ENCODE measurements at places on chromosomes 4 and X.

DNA sequence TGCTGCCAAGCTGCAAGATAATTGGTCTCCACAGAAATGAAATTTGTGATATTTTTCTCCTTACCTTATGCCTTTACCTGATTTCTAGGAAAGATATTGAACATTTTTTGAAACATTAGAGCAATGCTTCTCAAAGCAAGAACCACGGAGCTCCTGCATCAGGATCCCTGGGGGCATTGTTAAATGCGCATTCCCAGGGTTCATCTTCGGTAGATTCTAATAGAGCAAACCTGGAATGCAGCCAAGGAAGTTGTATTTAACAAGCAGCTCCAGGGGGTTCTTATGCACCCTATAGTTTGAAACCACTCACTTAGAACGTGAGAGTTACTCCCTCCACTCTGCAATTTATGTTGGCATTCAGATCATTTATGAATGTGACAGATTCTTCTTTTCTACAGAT lies 126.2 kb downstream of the SLC39A8 start:
- no peak for DNase-seq

DNA sequence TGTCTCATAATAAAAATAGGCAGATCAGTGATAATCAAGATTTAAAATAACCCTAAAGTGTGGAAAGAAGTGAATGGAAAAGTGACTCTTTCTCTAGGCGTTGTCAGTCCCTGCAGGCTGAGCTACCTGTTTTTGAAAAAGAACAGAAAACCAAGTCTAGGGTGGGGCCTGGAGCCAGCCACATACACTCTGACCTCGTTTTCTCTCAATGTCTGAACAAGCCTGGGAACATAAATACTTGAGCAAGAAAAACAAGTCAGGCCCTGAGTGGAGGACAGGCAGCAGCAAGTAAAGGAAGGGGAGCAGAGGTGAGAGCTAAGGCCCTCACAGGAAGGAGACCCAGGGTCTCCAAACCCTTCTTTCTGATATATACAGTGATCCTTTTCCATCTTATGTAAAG lies 91.7 kb upstream of the HPF1 start:
- no peak for DNase-seq

DNA sequence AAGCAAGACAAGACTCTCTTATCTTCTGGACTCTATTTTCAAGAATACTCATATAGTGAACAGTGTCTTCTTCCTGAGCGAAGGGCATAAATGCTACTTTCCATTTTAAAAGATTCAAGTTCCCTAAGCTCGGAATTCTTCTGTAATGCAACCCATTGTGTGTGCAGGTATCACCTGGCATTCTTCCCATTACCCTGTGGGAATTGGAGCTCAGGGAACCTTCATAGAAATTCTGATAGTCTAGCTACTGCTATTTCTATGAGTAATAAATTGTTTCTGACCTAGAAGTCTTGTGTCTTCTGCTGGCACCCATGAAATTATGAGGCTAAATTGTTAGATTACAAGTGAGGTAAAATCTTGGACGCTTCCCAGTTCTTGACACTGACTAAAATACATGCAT lies 324.1 kb upstream of the DIPK2B start:
- no peak for DNase-seq

- no peak for DNase-seq
These were observed 52.0 kb upstream of the GLRB start for GRCh38 chr4:157023941-157024340.

DNA sequence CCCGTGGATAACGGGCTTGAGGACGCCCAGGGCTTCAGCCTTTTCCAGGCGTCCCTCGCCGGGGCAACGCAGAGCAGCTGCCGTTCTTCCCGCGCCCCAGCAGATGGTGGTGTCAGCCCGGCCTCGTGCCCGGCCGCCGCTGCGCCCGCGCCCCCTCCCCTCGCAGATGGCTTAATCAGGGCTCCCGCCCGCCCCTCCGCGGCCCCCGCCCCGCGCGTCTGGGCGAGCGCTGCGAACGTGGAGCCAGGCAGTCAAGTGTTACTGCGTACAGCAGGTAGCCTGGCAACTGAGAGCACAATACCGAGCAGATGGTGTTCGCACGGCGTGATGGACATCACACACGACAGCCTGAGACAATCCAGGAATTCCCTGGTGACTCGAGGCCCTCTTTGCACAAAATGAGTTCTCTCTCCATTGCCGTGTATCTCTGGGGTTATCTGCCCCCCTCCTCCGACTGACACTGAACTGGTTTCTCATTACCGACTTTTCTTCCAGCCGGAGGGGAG lies 69.3 kb downstream of the MGST2 start:
- no peak for DNase-seq

DNA sequence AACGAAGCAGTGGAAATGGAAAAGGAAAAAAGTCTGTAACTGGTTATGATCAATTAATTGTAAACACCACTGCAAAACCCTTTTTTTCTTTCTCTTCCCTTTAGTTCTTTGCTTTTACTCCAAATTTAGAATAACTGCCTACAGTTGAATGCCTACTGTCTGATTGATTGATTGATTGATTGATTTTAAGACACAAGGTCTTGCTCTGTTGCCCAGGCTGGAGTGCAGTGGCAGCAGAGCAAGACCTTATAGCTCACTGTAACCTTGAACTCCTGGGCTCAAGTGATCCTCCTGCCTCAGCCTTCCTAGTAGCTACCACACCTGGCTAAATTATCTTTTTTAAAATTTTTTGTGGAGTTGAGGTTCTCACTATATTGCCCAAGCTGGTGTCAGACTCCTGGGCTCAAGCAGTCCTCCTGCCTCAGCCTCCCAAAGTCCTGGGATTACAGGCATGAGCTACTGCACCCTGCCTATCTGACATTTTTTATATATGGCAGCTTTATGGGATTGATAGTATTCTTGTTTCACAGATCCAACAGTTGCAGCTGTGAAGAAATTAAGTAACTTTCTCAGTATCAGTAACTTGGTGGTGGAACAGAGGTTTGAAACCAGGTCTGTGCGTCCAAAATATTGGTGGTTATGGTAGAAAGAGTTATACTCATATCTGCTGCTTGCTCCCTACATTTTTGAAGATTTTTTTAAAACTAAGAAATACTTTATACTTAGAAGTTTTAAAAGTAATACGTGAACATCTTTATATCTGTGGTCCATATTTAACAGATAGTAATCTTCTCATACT lies 12.4 kb downstream of the UBE2K start:
- no peak for DNase-seq

GRCh38 chr4:98890702-98891455 lies 38.1 kb downstream of the EIF4E start:
- no peak for DNase-seq

DNA sequence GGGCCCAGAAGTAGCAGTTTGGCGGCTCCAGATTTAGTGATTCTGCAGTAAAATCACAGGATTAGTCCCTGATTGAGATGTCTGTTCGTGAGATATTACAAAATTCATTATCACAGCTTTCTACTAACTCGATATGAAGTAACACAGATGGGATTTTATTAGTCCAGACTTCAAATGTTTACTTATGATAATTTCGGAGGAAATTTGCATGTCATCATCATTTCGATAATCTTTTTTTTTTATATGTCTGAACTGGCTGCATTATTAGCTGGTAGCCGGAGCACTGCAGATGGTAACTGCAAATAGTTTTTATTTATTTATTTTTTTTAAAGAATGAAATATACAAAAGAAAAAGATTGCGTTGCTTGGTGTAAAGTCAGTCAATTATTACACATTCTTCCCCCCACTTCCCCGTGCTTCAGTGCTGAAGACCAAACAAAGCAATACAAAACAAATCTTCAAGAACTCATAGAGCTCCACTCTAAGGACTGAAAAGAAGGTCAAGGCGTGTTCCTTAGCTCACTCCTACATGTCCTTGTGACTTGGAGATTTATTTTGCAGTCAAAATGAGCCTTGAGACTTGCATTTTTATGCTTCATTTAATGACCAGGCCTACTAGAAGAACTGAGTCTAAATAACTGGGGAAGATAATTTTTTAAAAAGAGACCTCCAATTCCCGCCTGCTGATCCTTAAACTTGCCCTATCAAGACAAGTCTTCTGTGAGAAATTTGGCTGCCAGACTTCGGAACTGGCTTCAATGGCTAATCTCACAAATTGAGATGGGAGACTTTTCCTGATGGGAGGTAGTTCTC lies 11.7 kb upstream of the PITX2 start:
- DNase-seq: no peak

GRCh38 chrX:132692526-132692925 lies 203.7 kb upstream of the MBNL3 start:
- DNase-seq: no peak

GRCh38 chr4:13762130-13762529 lies 134.6 kb upstream of the BOD1L1 start:
- DNase-seq: no peak

DNA sequence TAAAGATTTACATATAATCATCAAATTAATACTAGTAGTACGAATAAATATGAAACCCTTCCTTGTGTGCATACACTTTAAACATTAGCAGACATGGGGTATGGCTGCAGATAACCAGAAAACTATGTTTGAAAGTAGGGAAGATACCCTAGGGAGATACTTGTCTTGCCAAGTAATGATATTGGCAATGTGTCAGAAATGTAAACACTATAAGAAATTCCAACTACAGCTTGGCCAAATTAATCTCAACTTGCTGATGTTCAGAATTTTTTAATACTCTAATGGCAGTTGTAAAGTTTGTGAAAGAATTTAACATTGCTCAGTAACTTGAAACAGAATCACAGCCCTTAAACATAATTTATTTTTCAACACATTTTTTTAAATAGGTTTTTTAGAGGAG lies 27.4 kb upstream of the HPGD start:
- no peak for DNase-seq

DNA sequence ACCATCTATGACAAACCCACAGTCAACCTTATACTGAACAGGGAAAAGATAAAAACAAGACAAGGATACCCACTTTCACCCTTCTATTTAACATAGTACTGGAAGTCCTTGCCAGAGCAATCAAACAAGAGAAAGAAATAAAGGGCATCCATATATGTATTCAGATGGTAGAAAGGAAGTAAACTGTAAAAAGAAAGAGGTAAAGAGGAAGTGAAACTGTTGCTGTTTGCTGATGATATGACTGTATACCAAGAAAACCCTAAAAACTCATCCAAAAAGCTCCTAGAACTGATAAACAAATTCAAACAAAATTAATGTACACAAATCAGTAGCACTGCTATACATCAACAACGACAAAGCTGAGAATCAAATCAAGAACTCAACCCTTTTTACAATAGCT lies 538.7 kb upstream of the PABPC4L start:
- no peak for DNase-seq

GRCh38 chr4:45358573-45359506 lies 632.5 kb upstream of the GNPDA2 start:
- no peak for DNase-seq

DNA sequence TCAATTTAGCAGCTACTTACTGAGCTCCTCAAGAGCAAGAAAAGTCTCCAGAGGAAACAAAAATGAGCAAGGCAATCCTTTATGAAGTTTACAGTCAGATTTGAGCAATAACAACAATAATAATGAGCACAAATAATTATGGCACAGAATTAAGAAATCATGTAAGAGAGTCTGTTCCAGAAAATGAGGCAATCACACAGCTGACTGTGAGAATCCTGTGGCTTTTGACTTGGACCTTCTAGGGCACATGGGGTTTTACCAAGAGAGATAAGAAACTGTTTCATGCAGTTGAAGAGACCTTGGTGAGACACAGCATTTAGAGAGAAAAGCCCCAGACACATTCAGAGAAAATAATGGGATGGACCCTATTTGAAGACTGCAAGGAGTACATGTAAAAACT lies 362.6 kb upstream of the MAGEB2 start:
- no peak for DNase-seq

GRCh38 chrX:9665113-9665512 lies 100.5 kb downstream of the GPR143 start:
- no peak for DNase-seq

DNA sequence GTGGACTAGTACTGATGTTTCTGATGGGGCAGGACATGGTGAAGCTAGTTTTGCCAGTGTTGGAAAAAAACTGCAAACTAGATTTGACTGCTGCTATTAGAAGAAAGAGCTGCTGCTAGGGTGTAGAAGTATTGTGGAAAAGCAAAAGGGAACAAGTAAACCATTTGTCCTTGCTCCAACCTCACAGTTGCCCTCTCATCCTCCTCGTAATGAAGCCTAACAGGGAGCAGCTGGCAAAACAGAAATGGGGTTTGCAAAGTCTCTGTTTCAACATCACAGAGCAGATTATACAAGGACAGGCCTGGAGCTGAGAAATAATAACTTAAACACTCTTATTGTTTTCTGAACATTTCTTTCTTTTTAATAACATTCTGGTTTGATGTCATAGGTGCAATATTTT lies 346.2 kb downstream of the MAGEB5 start:
- DNase-seq: no peak

DNA sequence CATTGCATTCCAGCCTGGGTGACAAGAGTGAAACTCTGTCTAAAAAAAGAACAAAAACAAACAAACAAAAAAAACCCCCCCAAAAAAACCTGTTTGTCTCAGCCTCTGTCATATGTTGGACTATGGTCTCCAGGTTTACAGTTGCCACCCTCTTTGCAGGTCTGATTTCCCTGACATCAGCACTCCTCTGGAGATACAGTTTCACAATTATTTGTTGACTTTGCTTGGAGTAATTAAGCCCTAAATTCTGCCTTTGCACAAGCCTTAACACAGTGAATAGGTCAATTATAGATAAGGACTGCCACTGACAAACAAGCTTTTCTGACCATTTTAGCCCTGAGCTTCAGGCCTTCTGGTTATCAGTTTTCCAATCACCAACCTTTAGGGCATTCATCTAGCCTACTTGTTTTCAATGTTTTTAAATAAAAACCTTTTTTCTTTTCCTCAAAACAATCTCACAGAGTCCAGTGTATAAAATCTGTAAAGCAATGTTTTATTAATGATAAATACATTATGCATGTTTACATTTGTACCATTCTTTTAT lies 20.4 kb upstream of the MAPK10 start:
- no peak for DNase-seq

- no peak for DNase-seq
These were observed 99.3 kb downstream of the TEX11 start for GRCh38 chrX:70808942-70809940.

- no peak for DNase-seq
These were observed 8.5 kb upstream of the HTN1 start for GRCh38 chr4:70041652-70042286.

GRCh38 chr4:138330531-138330930 lies 88.4 kb upstream of the SLC7A11 start:
- no peak for DNase-seq

GRCh38 chr4:158588285-158588684 lies 66.6 kb downstream of the RXFP1 start:
- DNase-seq: no peak

DNA sequence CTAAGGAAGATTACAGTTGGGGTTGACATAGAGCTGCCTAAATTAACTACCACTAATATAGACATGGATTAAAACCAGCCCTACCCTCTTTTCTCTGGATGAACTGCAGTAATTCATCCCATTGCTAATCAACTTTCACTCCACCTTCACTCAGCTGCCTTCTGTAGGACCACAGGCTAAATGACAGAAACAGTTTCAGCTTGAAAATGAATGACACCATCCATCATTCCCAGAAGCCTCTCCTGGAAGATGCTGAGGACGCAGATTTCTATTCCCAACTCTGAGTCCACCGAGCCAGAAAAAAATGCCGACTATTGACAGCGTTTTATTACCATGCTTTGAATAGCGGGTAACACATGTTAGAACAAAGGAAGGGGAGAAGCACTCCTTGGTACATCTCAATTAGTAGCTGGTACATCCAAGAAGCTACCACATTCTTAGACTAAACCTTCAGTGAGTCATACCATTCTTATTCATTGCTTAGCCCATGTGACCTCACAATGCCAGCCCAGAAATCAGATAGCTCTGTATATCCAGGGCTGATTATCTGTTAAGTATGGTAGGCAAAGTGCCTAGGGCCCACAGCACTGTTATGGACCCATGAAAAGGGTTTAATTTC lies 25.3 kb downstream of the DCX start:
- no peak for DNase-seq

GRCh38 chr4:119707336-119707735 lies 78.7 kb upstream of the PDE5A start:
- no peak for DNase-seq

Measured in GM12878 (cell line).